ENCODE measurements at places on chromosomes 1 and 21.

GRCh38 chr1:25615563-25616094 lies 962 bp upstream of the MAN1C1 start:
- no peak for DNase-seq

GRCh38 chr1:241473026-241473425 lies 46.5 kb downstream of the FH start:
- no peak for DNase-seq

DNA sequence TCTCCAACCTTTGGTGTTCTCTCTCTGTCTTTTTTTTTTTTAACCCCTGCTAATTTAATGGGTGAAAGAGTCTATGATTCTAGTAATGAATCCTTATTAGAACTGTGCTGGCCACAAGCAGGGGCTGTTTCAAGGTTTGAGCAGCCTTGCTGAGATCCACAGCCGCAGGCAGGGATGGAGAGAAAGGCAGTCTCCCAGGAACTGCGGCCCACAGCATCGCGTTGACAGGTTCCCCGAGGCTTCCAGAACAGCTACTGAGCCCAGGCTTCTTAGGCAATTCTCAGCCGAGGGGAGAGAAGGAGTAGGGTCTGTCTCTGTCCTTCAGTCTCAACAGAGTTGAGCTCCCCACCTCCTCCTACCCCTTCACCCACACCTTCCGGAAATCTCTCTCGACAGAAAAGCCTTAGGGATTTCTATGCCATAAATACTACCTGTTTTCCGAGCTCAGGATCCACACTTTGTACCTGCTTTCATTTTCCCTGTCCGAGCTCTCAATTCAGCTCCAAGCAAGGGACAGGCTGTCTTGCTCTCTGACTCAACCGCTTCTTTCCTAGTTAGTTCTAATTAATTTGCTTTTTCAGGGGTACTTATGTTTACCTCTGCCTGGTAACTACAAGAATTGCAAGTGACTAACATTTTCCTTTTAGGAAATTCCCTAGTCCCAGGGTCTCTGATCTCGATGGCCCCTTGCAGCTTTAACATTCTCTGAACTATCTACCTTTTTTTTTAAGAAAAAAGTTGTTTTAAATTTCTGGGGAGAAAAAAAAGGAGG lies 6.7 kb upstream of the CASZ1 start:
- DNase-seq = no peak

DNA sequence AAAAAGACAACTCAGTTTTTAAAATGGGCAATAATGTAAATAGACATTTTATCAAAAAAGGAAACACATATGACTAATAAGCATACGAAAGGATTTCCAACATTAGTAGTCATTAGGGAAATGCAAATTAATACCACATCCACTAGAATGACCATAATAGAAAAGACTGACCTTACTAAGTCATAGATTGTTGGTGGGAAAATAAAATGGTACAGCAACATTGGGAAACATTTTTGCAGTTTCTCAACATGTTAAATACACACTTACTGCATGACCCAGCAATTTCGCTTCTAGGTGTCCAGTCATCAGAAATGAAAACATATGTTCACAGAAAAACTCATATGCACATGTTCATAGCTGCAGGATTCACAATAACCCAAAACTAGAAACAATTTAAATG lies 29.9 kb upstream of the SLC44A3 start:
- no peak for DNase-seq

DNA sequence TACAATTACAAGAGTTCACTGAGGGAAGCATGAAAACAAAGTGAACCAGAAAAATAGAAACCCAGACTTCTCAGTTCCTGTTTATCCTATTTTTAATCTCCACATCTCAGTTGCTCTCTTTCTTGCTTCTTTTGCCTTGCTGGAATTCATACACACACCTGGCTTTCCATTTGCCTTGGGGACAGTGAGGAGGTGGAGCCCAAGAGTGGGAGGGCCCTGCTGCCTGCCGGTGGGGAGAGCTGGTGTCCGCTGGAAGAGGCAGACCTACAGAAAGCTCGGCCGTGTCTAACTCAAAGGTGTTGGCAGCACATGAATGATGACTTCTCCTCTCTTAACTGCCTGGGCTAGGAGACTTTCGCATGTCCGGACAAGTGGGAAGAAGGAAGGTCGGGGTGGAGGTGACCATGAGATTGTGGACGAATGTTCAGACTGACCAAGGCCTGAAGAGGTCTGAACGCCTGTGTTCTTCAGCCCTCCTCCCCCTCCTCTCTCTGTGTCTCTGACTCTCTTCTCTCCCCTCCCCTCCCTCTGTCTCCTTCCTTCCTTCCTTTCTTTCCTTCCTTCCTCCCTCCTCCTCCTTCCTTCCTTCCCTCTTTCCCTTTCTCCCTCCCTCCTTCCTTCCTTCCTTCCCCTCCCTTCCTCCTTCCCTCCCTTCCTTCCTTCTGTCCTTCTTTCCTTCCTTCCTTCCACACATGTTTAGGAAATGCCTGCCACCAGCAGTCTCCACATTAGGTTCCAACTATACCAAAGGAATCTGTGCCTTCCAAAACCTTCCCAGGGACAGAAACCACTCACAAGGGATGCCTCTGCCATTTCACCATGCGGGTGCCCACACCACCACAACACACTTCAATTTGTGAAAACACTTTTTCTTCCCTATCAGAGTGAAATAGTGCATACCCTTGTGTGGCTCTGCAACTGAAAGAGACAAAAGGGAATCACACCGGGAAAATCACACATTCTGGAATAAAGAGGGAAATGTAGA lies 157.3 kb upstream of the RUNX1 start:
- DNase-seq = no peak

DNA sequence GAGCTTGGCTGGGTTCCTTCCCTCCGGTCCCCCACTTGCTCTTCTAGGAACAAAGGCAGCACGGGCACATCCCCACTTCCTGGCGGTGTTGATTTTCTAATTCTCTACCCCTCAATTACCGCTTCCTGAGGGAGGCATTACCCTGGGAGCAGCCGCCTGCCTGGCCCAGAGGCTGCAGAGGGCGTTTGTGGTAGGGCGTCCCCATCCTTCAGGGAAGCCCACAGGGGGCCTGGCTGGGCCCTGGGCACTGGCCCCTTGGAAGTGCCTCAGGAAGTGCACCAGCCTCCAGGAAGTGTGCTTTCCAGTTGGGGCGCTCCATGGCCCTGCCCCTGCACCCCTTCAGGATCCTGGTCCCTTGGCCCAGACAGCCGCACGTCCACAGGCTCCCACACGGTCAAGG lies 42.1 kb upstream of the CASZ1 start:
- no peak for DNase-seq

- DNase-seq = no peak
Measured at GRCh38 chr1:228753786-228754360, 18.6 kb downstream of the RHOU start.

DNA sequence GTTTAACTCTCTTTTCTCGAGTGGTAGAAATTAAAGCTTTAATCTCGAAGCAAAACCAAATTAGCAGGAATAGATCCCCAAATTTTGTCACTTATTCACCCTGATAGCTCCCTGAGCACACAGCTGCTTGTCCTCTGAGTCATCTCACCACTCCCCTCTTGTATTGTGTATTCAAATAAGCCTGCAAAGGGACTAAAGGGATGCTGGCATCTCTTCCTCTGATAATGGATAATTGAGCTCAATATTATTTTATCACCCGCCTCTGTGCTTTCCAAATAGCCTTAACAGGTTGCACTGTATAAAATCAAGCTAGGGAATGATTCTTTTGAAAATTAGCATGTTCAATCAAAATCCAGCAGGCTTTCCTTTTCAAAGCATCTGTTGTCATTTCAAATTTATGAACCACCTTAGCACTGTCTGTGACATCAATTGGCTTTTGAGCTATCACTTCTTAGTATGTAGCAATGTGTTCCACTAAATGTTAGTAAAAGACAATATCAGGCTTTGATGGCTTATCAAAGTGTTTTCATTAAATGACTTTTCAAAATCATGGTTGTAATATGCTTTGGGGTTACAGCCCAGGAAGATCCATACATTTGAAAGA lies 561.6 kb downstream of the PLA2G4A start:
- no peak for DNase-seq

DNA sequence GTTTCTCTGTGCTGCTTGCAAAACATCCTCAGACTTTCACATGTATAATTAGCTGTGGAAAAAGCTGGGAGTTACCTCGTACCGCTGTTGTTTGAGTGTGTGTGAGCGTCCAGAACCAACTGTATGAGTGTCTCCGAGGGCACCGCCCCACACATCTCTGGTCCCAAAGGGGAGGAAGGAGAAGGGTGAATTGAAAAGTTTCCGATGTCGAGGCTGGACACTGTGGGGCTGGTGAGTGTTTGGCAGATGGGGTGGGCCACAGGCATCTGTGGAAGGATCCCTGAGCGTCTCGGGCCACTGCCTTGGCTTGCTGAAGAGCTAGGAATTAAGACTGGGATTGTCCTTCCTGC lies 1.2 kb downstream of the ATP2B4 start:
- no peak for DNase-seq

DNA sequence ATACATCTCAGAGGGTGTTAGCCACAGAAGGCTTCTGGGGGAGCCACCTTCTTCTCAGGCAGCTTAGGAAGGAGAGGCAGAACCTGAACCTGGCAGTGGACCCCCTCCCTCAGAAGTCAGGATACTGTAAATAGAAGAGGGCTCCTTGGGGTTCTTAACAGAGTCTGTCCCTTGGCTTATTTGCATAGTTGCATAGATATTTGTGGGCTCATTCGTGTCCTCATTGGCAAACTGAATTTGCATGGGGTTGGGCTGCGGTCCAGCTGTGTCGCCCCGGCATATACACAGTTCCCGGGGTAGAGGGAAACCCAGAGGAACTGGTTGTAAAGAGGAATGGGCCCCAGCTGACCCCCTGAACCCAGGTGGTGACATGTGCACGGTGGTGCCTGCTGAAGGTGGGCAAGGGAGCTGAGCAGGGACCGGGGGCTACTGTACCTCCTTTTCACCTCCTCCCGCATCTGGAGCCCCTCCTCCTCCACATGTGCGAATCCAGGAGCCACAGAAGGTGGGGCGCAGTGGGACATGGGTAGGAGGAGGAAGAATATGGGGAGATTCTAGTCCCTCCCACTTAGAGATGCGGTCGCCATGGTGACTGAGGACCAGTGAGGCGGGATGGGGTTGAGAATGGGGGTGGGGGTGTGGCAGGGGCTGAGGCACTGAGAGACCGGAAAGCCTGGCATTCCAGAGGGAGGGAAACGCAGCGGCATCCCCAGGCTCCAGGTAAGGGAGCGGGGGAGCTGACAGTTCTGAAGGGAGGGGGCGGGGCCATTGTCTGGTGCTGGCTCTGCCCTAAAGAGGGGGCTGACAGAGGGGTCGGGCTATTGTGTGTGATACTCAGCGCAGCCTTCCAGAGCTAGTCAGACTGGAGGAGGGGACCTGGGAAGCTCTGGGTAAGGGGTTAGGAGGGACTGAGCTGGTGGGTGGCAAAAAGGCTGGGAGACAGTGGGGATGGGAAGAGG lies 3.7 kb upstream of the SEMA4A start:
- DNase-seq = no peak

DNA sequence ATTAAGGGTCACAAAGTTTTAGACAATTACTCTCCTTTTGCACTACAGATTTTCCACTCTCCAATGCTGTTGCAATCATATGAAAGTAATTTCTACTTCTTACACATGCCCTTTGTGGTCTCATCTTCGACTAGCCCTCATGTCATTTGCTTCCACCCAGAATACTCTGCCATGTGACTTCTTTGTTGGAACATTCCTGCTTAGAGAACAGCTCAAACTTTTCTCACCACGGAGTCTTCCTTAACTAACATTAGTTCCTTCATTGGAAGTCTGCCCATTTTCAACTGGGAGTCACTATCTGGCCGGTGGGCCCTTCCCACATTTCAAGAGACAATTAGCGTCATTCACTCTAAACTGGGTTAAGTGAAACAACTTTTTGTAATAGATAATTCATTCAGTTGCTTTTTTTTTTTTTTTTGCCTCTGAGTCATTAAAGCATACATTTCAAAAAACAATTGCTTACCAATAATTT lies 142.6 kb upstream of the PALMD start:
- no peak for DNase-seq

DNA sequence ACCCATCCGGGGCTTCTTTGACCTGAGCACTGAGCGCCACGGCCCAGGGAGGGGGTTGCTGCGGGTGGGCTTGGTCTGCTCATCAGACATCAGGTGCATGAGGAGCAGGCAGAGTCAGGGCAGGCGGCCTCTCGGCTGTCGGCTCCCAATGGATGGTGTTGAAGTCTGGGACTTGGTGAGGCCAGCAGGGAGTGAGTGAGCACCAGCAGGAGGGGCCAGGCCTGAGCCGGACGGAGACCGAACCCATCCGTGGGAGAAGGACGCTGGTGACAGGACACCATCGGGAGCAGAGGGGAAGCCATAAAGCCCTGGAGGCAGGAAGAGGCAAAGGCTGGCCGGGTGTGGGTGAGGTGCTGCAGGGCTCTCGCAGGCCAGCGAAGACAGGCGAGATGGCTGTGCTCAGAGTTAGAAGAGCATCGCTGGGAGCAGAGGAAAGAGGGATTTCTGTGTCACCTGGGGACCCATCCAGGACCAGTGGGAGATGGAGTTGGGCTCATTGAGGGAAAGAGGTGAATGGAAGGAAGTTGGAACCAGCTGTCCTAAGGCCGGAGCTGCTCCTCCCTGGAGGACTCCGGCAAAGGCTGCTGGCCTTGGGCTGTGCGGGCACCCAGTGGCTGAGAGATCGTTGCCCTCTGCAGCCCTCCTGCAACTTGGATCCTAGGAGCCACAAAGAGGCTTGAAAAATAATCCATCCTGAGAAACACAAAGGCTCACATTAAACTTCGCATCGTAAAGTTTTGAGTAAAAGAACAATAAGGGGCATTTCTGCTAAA lies 49.9 kb downstream of the PDE9A start:
- no peak for DNase-seq

DNA sequence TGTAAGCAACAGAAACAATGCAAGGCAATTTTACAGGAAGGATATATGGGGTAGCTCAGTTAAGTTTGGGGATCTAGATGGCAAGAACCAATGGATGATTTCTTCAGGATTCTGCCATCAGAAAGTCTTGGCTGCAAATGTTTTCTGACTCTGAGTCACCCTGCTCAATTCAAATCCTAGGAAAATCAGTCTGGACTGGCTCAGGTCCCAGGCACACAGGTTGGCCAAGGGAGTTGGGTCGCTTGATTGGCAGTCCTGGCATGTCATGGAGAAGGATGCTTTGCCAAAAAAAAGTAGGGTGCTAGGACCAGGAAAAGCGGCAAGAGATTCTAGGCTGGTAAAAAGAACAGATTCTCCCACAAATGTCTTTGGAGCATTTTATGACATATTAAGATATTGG lies 28.9 kb upstream of the S1PR1 start:
- no peak for DNase-seq

- DNase-seq = no peak
Measured at GRCh38 chr1:93448983-93449804, 1.3 kb downstream of the FNBP1L start.

Measured in stimulated activated CD8-positive, alpha-beta memory T cell treated with anti-CD3 and anti-CD28 coated beads, Interleukin-7, amount 100 ng/mL, for 1 hour (primary cell).